ENCODE measurements at places on chromosomes 11 and 22.

GRCh38 chr11:112583261-112583893 is 322.7 kb upstream of the PLET1 start:
- no peak for DNase-seq

DNA sequence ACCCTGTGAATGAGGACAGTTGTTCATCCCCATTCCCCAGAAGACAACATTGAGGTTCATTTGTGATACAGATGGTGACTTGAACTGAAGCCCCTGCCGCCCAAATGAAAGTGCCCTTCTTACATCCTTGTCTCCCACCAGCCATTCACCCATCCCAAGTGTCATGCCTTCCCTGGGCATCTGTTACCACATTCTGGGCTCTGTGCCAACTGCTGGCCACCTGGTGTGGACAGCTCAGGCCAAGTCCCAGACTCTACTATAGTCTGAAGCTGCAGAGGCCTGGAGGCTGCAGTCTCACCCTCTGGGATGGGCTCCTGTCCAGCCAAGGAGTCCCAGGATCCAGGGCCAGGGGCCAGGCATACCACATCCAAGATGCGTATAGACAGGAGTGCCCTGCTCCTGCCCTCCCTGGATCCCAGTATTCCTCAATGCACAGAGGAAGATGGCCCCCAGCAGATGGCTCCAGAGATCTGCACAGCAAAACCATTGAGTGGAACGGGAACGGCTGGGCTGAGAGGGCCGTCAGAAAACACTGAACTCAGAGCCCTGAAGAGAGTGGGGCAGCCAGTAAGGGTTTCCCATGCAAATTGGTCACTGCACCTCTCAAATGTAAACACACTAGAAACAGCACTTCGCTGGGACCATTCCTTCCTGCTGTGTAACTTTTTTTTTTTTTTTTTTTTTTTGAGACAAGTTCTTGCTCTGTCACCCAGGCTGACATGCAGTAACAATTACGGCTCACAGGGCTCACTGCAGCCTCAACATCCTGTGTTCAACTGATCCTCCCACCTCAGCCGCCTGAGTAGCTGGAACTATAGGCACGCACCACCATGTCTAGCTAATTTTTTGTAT is 22.8 kb downstream of the ARRB1 start:
- DNase-seq = peak; percentile 86

GRCh38 chr11:109794501-109794900 is 298.7 kb upstream of the ZC3H12C start:
- DNase-seq = no peak

- no peak for DNase-seq
These were observed 10.4 kb downstream of the SMCO4 start for GRCh38 chr11:93532806-93533205.

DNA sequence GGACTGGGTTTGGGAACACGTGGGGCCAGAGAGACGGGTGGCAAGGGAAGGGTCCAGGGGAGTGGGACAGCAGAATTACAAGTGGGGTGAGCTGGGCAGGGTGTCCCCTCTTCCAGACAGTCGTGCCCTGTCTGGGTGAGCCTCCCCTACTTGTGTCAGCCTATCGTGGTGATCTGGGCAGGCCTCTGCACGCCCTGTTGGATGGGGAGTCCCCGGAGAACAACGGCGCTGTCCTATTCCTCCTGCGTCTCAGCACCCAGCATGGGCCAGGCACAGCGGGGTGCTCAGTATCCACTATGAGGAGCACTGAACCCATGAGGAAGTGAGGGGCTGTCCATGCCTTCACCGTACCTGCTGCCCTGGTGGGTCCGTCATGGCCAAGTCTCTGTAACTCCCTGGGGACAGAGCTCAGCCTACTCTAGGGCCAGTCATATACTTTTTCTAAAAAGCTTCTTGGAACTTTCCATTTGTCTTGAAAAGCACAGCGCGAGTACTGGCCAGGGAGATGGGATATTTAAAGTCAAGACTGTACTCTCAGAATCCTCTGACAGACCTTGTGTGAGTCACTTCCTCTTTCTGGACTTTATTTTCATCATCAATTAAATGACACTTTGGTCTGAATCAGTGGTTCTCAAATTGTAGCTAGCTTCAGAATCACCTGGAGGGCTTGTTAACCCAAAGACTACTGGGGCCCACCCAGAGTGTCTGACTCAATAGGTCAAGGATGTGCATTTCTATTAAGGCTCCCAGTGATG is 81.7 kb upstream of the NECTIN1 start:
- no peak for DNase-seq

- no peak for DNase-seq
These were observed 22.1 kb downstream of the LMO1 start for GRCh38 chr11:8241373-8242117.

GRCh38 chr11:117375960-117376359 is 48.3 kb downstream of the CEP164 start:
- DNase-seq = no peak

Measured in DMS79 (cell line).